LHCN-M2 (cell line): ENCODE measurements at places on chromosomes 1 and 21. TPM values are rescaled to one million over a fixed set of nuclear protein-coding genes. Genes with fewer than 3 reads are reported as not detected.
A peak's percentile ranks its signal among the peaks of the same experiment; 100 is the strongest.

DNA sequence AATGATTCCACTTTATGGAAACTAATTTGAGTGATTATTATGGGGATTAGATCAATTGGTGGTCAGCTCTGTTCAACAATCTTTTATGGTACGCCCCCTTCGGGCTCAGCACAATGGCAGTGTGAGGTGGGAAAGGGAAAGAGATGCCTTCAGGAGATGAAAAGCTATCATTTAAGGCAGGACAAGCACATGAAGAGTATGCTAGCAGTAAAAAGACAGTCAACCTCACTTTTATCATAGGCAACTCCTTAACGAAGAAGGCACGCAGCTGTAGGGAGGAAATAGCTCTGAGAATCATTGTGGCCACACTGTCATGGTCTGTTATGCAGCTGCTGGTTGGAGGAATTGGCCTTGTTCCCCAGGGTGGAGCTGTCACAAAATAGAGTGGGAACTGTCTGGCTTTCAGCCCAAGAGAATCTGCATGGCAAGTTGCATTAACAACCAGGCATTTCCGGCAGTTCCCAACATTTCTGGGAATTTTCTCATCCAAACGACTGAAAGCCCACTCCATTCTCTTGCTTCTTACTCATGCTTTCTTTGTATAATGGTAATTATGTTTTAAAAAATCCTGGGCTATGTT, 54.4 kb upstream of the BCL10 start:
- peak; percentile 97 for DNase-seq

Gene TSSK3
- total RNA-seq, result 0.40 TPM in 1 of 2 replicates, not detected in the other

Gene SPTA1
- not detected in 2 replicates for total RNA-seq

DNA sequence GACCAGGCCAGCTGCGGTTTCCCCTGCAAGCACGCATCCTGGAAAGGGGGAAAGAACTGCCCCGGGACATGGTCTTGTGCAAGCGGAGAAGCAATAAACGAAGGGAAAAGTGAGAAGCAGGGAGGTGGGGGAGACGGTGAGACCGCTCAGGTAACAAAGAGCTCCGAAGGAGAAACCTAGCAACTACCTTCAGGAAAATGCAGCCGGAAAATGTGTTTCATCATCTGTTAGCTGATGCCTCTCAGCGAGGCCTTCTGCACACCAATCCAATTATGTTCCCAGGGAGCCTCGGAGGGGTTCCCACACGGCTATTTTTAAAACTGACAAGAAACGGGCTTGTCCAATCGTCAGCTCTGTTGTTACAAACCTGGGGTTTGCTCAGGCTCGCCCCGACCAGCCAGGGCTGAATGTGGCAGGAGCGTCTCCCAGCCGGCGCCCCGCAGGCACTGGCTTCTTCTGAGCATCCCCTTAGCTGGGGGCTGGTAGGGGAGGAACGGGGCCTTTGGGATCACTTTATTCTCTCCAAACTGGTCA, 3.4 kb downstream of the RIPK4 start:
- DNase-seq, result no peak

Gene OR2T29
- not detected in 2 replicates for total RNA-seq

GRCh38 chr1:88509379-88509778, 174.7 kb upstream of the PKN2 start:
- DNase-seq, result no peak

- DNase-seq, result no peak
Observed at GRCh38 chr1:82690411-82690810, 889.7 kb downstream of the ADGRL2 start.

- no peak for DNase-seq
Observed at GRCh38 chr1:151807766-151808165, 2.5 kb upstream of the LINGO4 start.

- DNase-seq, result no peak
Observed at GRCh38 chr1:119541389-119541788, 34.4 kb downstream of the HSD3B1 start.

Gene RNF207
- total RNA-seq, result 1.0 and 1.3 TPM in 2 replicates

DNA sequence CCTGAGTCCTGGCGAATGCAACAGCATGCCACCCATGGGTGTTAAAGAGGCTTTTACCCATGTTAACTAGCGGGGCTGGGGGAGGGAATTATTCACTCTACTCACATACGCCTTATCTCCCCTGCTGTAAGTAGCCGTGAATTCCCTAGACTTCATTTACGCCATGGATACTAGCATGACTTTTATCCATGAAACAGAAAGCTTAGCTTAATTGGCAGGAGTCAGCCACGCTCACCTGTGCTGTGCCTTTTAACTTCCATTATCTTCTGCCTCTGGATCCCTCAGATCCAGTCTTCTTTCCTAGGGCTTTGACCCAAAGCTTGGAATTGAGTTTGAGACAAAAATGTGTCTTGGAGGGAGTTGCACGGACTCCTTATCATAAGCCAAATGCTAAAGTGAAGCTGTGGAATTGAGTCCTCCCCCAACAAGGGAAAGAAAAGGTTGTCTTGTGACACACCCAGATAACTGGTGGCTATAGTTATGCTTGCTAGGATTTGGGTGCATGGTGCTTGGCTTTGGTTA, 9.7 kb upstream of the NASP start:
- no peak for DNase-seq

- DNase-seq, result no peak
Observed at GRCh38 chr1:230788561-230789275, 41.5 kb downstream of the CAPN9 start.

Gene PGLYRP3
- not detected in 2 replicates for total RNA-seq

GRCh38 chr21:45982758-45983648, 1.4 kb downstream of the COL6A1 start:
- no peak for DNase-seq

- DNase-seq, result no peak
Observed at GRCh38 chr1:21879928-21880618, 57.0 kb downstream of the HSPG2 start.

Gene CLCA4
- total RNA-seq, result not detected in 2 replicates

DNA sequence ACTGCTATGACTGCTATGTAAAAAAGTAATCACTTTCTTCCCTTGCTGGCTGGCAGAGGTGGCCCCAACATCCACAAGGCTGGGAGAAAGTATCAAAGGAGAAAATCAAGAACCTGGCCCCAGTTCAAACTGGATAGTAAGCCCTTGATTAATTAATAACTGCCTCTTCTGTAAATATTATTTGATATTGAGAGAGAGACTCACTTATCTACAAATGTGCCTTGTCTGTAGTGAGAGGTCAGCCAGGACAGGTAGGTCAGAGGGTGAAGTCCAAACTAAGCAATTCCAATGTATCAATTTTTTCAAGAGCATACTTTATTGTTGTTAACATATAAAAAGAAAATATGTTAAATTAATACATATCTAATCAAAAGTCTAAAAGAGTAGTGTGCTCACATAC, 23.8 kb upstream of the TARBP1 start:
- DNase-seq, result no peak

Gene KCNH1
- 6.0 and 7.5 TPM in 2 replicates for total RNA-seq

Gene RGS13
- total RNA-seq, result not detected in 2 replicates

DNA sequence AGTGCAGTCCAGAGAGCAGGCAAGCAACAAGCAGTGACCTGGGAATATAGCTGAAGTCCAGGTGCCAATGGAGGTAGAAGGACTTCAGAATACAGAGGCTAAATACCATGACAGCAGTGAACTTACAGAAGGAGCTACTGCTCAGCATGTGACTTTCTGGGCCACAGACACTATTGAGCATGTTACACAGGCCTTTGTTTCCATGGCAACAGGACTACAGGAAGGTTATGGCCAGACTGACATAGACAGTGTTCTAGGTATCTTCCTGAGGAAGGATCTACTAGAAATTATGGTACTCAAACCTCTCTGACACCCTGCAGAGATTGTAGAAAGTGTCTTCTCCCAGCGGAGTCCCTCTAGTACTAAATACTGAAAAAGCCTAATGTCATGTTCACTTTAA, 11.0 kb downstream of the OR2M5 start:
- no peak for DNase-seq

DNA sequence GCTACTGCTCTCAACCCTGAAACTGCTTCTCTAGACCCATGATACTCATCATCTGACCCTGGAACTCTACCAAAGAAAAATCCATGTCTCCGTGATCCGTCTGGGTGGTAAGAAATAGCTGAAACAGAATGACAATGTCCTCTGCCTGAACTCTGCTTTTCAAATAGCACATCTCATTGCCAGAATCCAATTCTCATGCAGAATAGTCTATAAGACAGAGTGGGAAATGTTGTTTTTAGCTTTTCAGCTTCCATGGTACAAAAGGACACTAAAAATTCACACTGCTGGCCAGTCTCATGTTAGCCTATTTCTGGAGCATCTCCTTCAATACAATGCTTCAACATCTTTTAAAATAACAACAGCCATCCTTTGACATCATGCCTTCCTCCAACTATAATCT, 1355.8 kb upstream of the PRMT6 start:
- no peak for DNase-seq

DNA sequence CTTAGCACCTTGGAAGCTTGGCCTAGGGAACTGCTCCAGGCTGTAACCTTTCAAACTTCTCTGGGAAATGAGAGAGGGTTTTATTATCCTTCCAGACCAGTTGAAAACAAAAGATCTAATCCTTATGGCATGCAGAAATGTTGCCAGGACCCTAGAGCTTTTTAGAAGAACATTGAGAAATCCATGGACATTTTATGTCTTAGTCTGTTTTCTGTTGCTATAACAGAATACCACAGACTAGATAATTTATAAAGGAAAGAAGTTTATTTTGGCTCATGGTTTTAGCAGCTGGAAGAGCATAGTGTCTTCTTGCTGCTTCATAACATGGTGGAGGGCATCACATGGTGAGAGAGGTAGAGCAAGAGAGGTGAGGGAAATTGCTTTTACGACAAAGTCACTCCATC, 25.8 kb downstream of the OSBPL9 start:
- peak; percentile 87 for DNase-seq

Gene CELSR2
- 0.06 and 0.17 TPM in 2 replicates for total RNA-seq

DNA sequence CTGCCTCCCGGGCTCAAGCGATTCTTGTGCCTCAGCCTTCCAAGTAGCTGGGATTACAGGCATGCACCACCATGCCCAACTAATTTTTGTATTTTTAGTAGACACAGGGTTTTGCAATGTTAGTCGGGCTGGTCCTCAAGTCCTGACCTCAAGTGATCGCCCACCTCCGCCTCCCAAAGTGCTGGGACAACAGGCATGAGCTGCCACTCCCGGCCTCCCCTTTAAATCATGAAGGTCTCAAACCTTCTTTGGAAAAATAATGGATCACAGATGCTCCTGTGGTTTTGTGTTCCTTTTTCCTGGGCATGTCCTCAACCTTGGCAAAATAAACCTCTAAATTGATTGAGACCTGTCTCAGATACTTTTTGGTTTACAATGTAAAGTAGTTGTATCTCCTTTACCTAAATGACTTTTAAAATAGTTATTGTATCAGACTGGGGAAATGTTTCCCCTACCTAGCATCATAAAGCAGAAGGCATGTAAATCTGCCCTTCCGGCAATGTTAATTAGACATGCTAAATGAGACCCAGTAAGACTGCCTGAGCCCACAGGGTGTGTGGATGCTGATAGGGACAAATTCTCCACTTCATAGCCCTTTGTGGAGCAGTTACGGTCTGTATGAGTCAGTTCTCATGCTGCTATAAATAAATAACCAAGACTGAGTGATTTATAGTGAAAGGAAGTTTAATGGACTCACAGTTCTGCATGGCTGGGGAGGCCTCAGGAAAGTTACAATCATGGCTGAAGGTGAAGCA, 27.8 kb downstream of the CBR1 start:
- peak; percentile 11 for DNase-seq

GRCh38 chr1:29062157-29062942, 61.4 kb downstream of the TMEM200B start:
- no peak for DNase-seq

Gene OLFML2B
- total RNA-seq, result 83.4 and 87.1 TPM in 2 replicates

DNA sequence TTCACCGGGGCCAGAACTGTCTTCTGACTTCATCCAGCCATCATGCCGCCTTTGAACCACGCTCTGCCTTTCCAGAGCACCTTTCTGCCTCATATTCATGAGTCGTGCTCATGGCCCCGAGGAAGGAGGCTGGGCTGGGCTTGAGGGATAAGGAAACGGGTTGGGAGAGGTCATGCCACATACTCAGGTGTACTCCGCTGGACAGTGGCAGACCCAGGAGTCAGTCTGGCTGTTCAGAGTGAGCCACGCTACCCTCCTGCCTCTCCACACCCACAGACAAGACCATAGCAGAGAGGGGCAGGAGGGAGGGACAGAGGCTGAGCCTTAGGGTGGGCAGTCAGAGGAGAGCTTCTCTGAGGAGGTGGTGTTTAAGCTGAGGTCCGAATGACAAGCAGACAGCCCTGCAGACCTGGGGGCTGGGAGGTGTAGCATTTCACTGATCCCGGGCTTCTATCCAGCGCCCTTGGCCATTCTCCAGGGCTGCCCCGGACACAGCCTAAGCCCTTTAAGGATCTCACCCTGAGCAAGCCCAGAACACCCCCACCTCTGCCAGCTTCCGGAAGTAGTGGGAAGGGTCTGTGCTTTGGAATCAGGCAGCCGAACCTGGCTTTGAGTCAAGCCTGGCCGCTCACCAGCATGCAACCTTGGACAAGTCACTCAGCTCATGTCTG, 102.3 kb downstream of the LACTBL1 start:
- no peak for DNase-seq

GRCh38 chr1:227838181-227838580, 22.7 kb downstream of the PRSS38 start:
- DNase-seq, result no peak

GRCh38 chr21:46028573-46029091, 47.1 kb downstream of the COL6A1 start:
- DNase-seq, result peak; percentile 10

- no peak for DNase-seq
Observed at GRCh38 chr21:30758306-30758705, 3.1 kb upstream of the KRTAP21-1 start.

Gene SLC6A17
- total RNA-seq, result 0.23 and 0.38 TPM in 2 replicates

Gene CASQ1
- not detected in 2 replicates for total RNA-seq

DNA sequence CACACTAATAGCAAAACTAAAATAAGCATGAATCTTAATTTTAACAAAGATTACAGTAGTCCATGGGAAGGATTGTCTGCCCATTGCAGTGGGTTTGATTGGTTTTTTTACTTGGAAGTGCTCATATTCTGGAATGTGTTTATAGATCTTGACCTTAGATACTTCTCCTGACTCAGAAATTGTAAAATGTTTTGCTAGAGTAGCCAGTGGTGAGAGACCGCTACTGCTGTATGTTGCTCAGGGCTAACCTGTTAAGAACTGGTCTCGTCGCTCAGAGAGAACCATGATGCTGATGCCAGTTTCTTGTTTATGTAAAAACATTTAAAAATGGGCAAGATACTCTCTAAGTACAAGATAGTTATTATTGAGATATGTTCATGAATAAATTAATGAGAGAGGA, 99.9 kb downstream of the ROR1 start:
- DNase-seq, result peak; percentile 67

Gene TSPEAR
- not detected in 2 replicates for total RNA-seq

Gene FAM177B
- not detected in 2 replicates for total RNA-seq

DNA sequence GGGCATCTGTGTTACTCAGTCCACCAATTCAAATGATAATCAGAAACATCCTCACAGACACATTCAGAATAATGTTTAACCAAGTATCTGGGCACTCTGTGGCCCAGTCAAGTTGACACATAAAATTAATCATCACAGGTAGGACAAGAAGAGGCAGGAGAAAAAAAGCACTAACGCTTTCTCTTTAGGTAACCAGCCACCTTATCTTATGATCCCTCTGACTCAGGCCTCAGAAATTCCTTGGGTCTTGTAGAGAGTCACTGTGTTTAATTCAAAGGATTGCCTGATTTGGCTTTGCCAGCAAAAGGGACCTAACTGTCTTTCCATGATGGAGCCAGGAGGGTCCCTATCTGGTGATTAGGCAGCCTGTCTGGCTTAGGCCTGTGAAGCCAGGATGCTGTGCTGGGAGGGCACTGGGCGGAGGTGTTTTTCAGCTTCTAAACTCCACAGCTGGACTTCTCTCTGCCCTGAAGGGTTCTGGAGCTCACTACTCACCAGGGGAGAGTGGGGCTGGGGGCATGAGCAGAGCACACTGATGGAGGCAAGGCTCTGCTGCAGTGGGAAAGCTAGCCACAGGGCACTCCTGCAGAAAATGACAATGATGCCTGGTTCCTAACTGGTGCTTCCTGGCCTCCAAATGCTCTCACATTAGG, 36.4 kb upstream of the STUM start:
- DNase-seq, result no peak
